ENCODE measurements at places on chromosomes 6 and 20.
A peak's percentile ranks its signal among the peaks of the same experiment; 100 is the strongest.

DNA sequence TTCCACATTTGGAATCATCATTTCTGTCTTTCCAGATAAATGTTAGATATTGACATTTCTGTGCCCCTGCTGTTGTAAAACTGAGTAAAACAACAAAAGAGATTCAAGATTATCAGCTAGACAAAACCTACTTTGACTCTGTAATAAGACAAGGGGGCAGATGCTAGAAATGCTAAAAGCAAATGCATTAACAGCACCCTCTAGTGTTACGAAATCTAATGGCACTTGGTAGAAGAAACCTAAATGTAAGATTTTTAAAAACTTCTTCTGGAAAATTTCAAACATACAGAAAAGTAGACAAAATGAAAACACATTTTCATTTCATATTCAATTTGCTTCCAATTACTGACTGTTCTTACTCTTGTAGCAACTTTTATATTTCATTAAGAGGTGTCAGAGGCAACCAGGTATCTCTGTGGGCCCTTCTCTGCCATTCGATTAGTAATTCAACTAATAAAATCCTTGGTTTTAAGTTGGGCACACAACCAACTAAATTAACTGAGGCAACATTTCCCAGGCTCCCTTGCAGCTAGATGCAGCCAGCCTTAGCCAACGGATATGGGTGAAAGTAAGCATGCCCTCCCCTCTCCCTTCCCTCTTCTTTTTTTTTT is 45.0 kb downstream of the SLC23A2 start:
- no peak for DNase-seq

- no peak for DNase-seq
These were observed 296.1 kb downstream of the ZFAND3 start for GRCh38 chr6:38115626-38116008.

DNA sequence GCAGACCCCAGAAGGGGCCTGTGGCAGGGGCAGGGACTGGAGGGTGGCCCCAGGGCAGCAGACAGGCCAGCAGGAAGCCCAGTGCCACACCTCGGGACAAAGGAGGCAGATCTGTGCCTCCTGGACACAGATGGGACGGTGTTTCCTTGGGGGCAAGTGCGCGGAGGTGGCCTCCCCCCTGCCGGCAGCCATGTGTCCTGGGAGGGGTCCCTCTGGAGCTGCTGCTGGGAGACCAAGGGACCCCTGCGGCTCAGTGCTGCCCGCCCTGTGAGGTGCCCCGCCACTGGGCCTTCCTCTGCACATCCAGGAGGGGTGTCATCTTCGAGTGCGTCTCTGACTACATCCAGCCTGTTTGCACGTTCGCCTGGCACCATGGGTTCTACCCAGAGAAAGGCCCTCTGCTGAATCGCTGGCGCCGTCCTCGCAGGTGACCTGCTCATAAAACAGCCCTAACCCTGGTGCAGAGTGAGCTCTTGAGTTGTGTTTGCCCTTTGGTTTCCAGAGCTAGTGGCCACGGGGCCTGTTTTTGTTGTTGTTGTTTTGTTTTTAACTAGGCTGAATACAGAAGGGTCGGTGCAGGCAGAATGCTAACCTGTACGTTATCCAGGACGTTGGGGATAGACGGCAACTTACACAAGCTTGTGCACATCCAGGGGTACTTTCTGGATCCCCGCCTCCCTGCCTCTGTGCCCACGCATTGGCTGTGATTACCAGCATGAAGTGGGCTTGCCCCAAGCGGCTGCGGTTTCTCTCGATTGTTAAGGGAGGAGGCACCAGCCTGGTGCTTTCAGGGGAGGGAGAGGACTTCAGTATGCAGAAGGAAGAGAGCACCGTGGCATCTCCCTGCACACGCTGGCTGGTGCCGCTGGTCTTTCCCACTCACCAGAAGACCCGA is 1.3 kb upstream of the KCNQ2 start:
- peak; percentile 37 for DNase-seq

GRCh38 chr6:137265561-137266308 is 46.5 kb upstream of the IFNGR1 start:
- no peak for DNase-seq

GRCh38 chr20:16848526-16848925 is 100.4 kb downstream of the OTOR start:
- DNase-seq = no peak

GRCh38 chr6:112620812-112621569 is 273.9 kb downstream of the RFPL4B start:
- no peak for DNase-seq

DNA sequence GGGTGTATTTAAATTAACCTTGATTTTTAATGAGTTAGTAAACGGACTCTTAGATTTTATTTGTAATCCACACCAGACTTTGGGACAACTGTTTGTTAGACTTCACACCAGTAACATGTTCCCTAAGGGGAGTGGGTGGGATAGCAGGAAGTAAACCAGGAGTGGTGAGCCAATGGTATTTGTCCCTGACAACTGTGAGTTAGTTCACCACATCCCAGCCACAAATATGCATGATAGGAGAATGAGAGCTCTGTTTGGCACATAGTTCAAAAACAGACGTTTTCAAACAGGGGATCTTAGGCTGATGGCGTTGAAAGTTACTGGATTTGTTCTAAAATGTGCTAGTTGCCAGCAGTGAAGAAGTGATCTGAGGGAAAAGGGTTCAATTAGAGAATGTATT is 18.7 kb upstream of the COL10A1 start:
- no peak for DNase-seq

- no peak for DNase-seq
These were observed 334.1 kb upstream of the CITED2 start for GRCh38 chr6:139708337-139709199.

GRCh38 chr6:28267695-28268059 is 734 bp downstream of the ZSCAN26 start:
- no peak for DNase-seq

DNA sequence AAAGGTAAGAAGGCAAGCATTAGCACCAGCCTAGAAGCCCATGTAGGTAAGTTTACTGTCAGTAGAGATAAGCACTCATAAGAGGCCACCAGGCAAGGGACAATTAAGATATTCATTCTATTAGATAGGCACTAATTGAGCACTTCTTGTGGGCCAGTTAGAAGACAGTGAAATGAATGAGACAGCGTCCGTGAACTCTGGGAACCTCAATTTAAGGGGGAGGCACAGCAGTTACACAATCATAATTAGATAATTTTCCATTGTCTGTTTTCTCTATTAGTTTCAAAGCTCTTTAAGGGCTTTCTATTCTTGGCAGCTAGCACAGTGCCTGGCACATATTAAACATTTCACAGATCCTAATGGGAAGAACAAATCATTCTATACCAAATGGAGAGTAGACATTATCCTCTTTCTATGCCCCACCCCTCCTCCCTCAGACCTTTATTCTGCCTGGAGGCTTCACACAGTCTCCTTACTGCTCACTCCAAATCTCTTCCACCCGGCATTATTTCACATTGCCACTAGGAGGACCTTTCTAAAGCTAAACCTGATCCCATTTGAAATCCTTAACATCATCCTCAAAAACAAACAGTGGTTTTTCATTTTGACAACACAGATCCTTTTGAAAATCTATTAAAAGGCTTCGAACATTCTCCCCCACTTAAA is 529.6 kb downstream of the ADGRB3 start:
- DNase-seq = no peak

GRCh38 chr6:137697267-137697938 is 169.7 kb upstream of the TNFAIP3 start:
- peak; percentile 46 for DNase-seq

DNA sequence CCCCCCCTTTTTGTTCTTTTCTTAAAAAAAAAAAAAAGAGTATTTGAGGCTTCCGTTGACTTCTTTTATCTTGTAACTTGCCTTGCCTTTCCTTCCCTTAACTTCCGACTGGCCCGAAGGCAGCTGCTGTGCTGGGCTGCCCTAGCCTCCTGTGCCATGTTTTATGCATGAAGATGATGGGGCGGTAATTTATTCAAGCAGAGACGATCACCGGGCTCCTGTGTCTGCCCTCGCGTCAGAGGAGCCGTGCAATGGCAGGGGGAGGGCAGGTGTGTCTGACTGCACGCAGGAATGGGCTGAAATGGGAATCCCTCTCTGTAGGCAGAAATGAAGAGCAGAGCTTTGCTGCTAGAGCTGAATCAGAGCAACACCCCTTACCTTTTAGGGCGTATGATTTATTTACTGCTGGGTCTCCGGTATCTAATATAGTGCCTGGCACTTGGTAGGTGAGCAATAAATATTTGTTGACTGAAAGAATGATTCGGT is 106.3 kb upstream of the RIPOR2 start:
- peak; percentile 47 for DNase-seq

DNA sequence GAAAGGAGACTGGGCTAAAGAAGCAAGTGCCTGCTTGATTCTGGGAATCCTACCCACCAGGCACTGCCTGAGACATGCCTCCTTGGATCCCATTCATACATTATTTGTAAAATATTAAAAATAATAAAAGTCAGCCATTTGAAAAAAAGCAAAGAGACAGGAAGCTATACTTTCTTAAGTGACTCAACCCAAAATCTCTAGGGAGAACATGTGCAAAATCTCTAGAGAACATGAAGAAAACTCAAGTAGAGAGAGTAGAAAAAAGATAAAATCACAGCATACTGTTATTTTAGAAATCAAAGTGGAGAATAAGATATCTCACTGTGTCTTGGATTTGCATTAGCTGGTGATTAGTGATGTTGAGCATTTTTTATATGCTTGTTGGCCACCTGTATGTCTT is 197.2 kb upstream of the GGTLC1 start:
- DNase-seq = no peak

GRCh38 chr6:24856901-24857670 is 58.4 kb upstream of the ARMH2 start:
- no peak for DNase-seq

DNA sequence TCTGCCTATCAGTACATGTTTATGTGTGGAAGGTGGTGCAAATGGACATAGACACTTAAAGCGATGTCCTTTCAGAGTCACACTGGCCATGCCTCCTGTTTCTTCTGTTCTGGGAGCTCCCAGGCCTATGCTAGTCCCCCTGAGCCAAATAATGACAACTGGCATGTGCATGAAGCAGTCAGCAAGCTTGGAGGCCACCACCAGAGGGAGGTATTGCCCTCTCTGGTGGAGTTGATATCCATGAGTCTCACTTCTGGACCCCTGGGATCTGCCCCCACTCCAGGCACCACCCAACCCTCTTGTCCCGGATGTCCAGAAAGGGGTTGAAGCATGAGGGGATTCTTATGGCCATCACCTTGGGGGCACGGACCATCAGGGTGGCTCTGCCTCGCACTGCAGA is 172.2 kb downstream of the AIG1 start:
- peak; percentile 60 for DNase-seq

- no peak for DNase-seq
These were observed 6.0 kb upstream of the HCK start for GRCh38 chr20:32045999-32046398.

DNA sequence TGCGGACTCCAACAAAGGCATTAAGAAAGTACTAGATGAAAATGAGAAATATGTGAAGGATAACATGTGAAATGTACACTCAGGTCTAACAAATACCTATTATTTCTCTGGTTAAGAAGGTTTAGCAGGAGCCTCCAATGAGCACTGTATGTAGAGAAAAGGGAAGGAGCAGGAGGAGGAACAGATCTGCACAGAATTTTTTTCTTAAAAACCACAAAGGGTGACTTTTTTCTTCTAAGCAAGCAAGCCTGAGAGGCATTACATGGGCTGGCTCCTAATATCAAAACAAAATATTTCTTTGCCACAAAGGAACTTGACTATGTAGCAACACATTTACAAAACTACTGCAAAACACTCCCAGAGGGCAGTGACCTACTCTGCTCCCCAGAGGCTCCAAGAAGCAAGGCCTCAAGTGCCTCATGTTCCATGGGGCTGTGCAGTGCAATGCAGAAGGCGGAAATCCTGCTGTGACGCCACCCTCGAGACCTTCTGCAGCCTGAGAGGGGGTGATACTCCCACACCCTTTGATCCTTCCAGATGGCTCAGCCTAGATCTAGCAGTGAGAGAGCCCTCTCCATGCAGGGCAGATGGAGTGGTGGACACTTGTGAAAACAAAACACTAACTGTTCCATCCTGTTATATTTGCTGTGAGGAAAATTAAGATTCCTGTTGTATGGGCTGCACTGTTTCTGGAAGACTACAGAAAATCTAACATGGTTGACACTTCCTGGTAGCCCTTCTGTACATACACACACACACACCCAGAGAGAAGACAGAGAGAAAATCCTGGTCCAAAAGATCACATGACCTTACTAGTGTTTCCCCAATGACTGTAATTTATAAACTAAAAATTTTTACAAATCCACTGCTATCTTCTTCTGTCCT is 36.0 kb upstream of the SMIM29 start:
- no peak for DNase-seq

- DNase-seq = no peak
These were observed 148.3 kb upstream of the SCGN start for GRCh38 chr6:25503686-25504085.

DNA sequence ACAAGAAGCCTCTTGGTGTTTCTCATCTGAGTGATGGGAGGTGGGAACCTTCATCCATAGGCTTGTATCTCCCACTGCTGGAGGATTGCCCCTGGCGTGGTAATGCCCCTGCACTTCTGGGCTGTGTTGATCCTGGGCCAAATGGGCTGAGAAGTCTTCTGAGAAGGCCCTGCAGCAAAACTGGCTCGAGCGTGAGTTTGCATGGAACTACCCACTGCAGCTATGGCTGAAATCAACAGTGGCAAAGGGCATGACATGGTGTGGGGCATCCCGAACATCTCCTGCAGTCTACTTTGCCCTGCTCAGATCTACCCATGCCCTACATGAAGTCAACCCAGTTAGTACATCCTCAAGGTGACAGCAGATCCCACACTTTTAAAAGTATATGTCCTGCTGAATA is 130.6 kb downstream of the NRN1 start:
- DNase-seq = no peak

GRCh38 chr6:155955038-155955437 is 499.4 kb upstream of the NOX3 start:
- no peak for DNase-seq

GRCh38 chr6:133587546-133588160 is 301.3 kb upstream of the TCF21 start:
- no peak for DNase-seq

DNA sequence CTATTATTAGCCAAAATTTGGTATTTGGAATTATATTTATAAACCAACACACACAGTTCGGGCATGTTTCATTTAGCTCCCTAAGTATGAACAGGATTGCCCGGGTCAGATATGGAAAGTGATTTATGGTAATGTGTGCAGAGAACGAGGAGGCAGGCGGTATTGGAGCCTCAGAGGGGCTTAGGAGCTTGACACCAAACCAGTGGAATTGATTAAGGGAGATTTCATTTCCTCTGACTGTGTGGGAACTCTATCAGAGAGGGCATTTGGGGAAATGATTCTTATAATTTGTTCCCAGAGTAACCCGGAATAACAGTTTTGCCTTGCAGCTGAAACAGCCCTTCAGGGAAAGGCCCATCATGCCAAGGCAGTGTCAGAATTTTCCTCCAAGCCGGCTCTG is 115.1 kb upstream of the SPTLC3 start:
- no peak for DNase-seq

DNA sequence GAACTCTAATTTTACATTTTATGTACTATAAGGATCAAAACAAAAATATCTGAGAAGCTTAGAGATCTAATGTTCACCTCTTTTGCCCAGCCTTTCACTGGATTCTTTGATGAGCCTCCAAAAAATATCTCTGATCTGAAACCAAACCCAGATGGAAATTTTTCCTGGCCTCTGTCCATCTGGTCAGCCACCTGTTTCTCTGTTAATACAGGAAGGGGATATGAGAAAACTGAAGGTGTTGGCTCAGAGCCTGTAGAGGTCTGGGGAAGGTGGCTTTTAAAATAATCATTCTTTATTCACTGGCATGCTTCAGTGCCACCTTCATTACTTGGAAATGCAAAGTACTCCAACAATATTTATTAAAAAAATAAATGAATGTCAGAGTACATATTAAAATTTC is 8.5 kb upstream of the MCM3 start:
- DNase-seq = no peak

- peak; percentile 89 for DNase-seq
These were observed 50.4 kb downstream of the HLA-DPB1 start for GRCh38 chr6:33126101-33126714.
